GM12892 (cell line): ENCODE measurements at places on chromosomes 12 and 14.

DNA sequence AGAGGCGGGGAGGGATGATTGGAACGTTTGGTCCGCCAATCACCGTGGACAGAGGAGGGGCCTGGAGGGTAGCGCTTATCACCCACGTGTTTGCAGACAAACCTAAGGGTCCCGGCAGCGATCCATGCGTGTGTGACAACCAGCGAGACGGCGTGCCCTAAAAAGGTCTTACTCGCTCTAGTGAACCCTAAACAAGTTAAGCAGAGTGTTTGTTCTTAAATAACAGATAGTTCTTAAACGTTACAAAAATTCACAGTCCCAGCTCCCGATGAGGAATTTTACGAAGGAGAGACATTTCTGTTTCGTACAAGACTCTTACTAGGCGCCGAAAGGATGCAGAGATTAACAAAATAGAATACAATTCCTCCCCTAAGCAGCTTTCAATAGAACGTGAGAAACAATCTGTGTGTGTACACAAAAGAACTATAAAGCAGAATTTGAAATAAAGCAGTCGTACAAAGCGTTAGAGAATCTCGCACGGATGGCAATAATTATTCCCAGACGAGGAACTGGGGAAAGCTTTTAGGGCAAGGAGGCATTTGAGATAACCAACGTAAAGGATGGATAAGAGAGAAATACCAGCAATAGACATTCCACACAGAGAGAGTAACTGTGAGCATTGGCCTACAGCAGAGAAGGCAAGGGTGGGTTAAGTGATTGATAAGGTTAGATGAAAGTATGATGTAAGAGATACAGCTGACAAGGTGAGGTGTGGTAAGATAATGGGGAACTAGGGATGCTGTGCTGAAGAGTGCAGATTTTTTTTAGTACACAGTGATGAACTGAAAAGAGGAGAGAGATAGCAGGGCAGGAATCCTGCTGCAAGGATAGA is 831 bp upstream of the RPS6KA5 start:
- no peak for DNase-seq

DNA sequence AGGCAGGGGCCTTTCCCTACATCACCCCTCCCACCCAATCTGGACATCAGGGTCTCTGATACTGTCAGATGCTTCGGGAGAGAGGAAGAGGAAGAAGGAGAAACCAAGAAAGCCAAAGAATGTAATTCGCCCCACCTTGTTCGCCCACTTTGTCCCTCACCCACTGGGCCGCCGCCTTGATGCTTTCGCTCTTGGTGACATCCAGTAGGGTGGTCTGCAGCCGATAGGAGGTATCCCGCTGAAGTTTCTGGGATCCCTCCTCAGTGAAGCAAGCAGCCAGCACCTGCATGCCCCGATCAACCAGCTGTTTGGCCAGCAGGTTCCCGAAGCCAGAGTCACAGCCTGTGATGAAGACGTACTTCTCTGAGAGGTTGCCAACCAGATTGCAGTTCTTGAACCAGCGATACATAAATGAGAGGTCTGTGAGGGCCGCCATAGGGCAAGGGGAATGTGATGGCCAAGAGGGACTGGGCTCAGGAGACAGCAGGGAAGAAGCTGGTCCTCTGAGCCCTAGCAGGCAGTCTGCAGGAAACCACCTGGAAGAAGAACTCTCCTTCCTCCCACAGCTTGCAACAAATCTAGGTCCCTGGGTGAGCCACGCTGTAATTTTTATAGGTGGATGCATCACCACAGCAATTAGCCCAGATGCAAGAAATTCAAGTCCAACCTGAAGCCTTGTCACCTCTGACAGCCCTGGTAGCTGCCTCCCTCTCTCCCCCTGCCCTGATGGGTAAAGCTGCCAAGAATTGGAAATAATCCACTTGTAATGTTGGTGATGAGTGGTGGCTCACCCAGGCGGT is at the start of gene SDR9C7:
Gene SDR9C7, minus strand, starts transcription at position 583 of the 800 bp plus-strand sequence. Its CDS starts 147 bp downstream, at position 436.
- no peak for DNase-seq

DNA sequence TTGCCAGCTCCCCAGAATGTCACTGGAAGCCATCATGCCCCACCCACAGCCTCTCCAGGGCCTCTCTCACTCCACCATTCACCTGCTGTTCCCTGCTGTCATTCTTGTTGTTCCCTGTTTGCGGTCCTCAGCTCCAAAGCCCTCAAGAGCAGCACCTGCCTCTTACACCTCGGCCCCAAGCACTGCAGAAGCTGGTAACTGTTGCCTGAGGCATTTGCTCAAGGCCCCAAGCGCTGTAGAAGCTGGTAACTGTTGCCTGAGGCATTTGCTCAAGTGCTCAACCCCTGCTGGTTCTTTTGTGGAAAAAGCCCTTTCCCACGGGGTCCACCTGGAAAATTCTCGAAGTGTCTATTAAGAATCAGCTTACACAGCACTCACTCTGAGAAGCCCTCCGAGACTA is 78.0 kb downstream of the ARL6IP4 start:
- DNase-seq = no peak

GRCh38 chr12:89494411-89495231 is 30.0 kb downstream of the GALNT4 start:
- no peak for DNase-seq

- DNase-seq = no peak
Observed at GRCh38 chr12:104452087-104452486, 4.7 kb upstream of the CHST11 start.
